ENCODE measurements at places on chromosomes 1 and 21.

DNA sequence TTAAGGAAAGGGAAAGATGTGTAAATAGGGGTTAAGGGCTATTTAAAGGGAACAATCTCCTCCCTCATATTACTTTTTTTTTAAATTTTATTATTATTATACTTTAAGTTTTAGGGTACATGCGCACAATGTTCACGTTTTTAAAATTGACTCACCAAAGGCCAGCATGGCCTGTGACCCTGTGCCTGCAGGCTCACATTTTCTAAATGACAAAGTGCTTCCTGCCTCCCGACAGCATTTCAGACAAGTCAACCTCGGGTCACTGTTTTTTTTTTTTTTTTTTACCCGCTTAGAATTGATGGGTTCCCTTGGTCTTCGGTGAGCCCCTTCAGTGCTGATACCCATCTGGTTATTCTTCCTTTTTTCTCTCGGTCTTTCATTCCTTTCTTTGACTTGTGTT is 70.4 kb upstream of the SCAF4 start:
- DNase-seq = no peak

- no peak for DNase-seq
These were observed 417.2 kb upstream of the KAZN start for GRCh38 chr1:14181191-14181795.

DNA sequence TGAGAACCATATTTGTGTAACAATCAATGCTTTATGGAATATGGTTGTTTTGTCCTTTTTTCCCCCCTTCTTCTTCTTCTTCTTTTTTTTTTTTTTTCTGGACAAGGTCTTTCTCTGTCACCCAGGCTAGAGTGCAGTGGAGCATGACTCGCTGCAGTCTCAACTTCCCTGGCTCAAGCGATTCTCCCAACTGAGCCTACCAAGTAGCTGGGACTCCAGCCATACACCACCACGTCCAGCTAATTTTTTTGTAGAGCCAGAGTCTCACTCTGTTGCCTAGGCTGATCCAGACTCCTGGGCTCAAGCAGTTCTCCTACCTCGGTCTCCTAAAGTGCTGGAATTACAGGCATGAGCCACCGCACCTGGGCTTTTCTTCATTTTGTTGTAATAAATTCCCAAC is 86.7 kb downstream of the FMN2 start:
- no peak for DNase-seq

DNA sequence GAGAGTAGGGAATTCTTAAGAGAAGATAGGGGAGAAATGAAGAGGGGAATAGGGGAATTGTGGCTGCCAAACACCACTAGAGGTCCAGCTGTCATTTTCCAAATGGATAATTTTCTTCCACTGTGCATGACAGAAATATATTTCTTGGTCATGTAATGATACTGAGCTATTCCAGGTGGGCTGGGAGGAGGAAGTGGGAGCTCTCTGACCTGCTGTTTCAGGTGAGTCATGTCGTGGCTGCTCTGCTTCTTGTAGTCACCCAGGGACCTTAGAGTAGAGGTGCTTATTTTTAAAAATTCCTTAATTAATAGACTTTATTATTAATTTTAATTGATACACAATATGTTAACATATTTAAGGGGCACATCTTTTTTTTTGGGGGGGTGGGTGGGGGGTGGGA is 11.9 kb downstream of the PDE4B start:
- DNase-seq = no peak

DNA sequence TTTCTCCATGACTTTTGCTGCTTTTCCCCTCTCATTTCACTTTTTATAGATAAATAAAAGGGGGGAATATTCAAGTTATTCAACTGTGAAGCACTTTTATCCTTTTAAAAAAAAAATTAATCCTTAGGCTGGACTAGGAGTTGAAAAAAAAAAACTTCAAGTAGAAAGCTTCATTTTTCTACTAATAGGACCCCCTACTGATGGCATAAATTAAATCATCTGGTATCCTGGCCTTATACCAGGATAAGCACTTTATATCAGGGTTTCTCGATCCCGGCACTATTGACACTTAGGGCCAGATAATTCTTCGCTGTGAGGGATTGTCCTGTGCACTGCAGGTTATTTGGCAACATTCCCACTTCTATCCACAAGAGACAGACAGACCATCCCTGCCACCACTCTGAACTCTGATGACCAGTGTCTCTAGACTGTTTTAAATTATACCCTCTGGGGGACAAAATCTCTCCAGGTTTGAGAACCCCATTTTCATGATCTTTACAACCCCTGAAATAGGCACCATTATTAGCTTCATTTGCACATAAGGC is 17.6 kb downstream of the USP33 start:
- no peak for DNase-seq

DNA sequence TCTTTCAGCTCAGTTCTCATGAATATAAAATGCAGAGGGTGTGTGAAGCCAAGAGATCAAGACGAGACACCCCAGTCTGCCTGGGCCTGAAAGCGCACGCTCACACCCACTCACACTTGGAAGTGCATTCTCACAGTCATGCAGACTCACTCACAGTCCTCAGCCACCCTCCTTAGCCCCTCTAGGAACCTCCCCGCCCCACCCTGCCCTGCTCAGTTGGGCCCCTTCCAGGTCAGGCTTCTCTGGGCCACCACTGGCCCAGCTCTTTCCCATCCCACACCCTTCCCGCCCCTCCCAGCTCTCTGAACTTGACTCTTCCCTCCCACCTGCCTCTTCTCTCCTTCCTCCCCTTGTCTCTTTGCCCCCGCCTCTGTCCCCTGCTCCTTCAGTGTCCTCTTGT is 93.8 kb downstream of the EPHB2 start:
- DNase-seq = no peak

DNA sequence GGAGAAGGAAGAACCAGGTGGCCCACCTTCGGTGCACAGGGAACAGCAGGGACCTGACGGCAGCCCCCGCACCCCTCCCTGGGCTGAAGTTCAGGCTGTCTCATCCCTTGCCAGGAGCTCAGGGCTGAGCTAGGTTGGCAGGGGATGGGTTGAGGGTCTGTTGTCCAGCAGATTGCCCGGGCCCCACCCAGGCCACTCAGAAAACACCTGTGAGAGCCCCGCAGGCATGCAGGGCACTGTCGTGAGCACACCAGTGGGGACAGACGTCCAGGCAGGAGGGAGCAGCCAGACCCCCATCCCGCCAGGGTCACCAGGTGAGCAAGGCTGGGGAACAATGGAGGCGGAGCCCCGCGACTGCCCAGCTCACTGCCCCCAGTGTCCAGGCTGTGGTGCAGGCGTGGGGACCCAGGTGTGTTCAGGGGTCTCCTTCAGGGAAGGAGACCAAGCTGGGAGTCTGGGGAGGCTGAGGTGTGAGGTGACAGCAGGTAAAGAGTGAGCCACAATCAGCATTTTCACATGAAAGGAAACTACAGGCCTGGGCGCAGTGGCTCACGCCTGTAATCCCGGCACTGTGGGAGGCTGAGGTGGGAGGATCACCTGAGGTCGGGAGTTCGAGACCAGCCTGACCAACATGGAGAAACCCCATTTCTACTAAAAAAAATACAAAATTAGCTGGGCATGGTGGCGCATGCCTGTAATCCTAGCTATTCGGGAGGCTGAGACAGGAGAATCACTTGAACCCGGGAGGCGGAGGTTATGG is 9.4 kb upstream of the SAMD11 start:
- no peak for DNase-seq

DNA sequence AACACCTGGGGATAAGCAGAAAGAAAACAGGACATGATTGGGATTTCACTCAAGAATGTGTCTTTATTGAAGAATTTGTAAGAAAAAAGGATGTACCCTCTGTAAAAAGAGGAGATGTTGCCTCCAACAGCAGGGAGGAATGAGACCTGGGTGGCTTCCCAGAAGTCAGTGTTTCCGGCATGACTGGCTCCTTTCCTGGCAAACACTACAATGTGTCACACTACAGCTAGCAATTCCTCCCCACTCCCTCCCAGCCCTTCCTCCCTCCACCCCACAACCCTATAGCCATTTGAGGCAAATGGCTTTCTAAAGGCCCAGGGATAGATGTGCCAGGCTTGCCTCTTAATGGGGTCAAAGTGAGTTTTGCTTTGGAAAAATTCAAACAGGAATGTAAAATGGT is 11.5 kb upstream of the COL8A2 start:
- no peak for DNase-seq

DNA sequence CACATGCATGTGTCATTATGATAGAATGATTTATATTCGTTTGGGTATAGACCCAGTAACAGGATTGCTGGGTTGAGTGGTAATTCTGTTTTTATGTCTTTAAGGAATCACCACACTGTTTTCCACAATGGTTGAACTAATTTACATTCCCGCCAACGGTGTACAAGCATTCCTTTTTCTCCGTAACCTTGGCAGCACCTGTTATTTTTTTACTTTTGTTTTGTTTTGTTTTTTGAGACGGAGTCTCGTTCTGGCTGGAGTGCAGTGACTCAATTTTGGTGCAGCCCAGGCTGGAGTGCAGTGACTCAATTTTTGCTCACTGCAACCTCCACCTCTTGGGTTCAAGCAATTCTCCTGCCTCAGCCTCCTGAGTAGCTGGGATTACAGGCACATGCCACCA is 8.5 kb upstream of the S100B start:
- DNase-seq = no peak

DNA sequence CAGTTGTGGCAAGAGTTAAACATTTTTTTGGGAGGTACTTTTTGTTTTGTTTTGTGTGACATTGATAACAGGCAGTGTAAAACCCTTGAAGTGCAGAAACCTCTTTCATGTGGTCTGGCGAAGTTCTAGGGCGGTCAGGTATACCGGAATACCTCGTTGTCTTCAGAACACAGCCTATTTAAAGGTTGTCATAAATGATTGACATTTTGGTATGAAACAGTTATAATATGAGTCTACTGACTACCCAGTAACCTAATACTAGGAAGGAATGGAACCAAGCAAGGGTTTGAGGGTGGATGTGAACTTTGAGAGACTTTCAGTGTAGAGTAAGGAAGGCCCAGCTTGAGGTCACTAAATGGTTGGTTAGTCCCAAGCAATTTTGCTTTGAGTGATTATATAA is 40.5 kb downstream of the PATJ start:
- no peak for DNase-seq

- no peak for DNase-seq
These were observed 68.7 kb upstream of the FAM3B start for GRCh38 chr21:41247561-41248545.

DNA sequence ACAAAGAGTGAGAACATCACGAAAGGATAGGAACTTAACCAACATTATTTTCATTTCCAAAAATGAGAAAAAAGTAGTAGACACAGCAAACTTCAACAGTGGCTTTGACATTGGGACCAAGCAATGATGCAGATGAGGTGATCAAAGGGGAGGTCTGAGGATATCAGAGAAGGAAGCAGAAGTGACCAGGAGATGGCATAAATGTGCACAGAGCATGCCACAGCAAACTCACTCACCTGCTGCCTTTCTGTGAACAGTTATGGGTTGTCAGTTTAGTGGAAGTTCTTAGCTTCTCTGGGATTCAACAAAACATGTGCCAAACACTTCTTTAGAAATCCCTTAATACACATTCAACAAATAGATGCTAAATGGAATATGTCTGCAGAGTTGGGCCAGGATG is 290.1 kb downstream of the PLPP3 start:
- no peak for DNase-seq

DNA sequence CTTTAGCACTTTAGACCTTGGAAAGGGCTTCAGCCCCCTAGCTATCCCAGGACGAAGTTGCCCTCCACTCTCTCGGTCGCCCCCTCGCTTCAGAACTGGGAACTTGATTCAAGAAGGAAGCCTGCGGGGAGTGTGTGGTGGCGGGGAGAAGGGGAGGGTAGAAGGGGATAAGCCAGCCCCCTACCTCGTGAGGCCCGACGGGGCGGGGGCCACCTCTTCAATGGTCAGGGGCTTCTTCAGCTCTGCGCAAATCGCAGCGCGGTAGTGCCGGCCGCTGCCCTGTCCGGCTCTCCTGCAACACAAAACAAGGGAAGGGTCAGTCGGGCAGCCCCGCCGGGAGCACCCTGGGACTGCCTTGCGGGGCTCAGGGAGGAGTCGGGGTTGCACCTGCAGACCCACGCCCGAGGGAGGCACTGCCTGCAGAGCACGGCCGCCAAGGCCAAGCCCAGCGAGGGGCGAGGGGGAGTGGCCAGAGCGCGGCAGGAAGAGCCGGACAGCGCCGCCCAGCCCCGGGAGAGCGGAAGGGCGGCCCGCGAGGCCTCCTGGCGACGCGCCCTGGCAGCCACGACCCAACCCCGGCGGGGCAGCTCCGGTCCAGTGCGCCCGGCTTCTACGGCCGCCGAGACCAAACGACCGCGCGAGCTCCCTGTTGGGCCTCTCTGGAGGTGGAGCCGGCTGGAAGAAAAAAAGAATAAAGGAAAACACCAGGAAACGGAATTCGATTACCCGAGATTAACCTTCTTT is 56.2 kb upstream of the RASAL2 start:
- DNase-seq = no peak

GRCh38 chr1:10532362-10532761 is 57.6 kb downstream of the PEX14 start:
- no peak for DNase-seq

- no peak for DNase-seq
These were observed 110.5 kb downstream of the TOMM20 start for GRCh38 chr1:235018161-235018560.

DNA sequence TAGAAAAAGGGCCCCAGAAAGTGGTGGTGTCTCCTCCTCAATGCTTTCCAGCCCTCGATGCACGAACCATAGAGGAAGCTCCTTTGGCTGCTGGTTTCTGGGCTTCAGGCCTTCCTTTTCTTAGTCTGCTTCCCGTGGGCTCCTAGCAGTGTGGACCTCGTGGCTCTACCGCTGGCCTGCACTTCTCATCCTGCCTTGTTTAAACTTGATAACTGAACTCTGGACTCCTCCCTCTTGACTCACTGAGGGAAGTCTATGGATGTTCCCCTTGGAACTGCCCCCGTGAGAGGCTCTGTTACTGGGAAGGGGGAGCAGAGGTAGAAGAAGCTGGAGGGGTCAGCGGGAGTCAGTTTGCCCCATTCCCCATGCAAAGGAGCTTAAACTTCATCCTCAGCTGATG is 75.3 kb upstream of the WDR26 start:
- DNase-seq = no peak

GRCh38 chr1:103371234-103371633 is 154.3 kb upstream of the RNPC3 start:
- DNase-seq = no peak

- no peak for DNase-seq
These were observed 685 bp upstream of the SYT6 start for GRCh38 chr1:114154146-114154962.

DNA sequence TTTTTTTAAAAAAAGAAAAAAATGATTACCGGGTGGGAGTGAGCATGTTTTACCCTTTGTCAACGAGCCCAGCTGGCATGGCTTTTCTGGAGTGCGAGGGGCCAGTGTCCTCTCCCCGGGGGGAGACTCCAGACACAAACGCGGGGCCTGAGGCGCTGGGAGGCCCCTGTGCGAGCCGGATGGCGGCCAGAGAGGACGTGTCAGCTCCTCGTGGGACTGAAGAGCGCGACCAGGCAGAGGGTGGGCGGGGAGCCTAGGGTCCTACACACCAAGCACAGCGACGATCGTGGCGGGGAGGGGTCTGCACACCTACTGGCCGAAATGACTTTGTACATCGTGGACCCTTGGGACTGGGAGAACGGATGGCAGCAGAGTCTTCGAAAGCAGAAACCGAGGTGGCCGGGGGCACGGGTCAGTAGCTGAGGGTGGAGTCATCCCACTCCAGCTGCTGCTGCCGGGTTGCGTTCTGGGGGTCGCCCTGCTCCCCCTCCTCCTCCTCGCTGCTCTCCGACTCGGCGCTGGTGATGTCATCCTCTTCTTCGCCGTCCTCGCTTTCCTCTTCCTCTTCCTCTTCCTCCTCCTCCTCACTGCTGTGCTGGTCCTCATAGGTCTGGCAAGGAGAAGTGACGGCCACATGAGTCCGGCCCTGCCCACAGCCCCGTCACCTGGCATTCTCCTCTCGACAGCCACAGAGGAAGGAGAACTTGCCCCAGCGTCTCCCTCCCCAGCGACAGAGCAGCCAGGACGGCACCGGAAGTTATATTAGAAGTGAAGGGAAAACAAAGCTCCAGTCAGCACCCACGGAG is 78.8 kb downstream of the PIK3CD start:
- DNase-seq = no peak
